Stimulated activated naive CD4-positive, alpha-beta T cell treated with Interleukin-2 at 50 U/mL for 16 hours (primary cell): ENCODE measurements at places on chromosomes 11 and 22.

- no peak for DNase-seq
These were observed 48.7 kb upstream of the RASD2 start for GRCh38 chr22:35491908-35492380.

- DNase-seq: no peak
These were observed 3.9 kb downstream of the GATD1 start for GRCh38 chr11:773425-773824.

DNA sequence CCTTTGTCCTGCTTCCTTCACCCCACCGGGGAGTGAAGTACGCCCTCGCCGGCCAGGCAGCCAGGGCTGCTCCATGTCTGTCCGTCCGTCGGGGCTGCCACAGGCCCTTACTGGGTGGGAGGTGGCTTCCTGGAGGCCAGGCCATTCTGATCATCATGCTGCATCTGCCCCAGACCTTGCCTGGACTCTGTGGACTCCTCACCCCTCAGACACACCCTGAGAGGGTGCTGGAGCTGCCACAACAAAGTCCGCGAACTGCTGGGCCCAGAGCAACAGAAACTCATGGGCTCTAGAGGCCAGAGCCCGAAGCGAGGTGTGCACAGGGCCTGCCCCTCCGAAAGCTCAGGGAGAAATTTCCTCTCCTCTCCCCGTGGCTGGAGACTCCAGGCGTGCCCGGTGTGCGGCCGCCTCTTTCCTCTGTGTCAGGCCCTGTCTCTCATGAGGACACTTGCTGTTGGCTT, 124.2 kb downstream of the KCNQ1OT1 start:
- no peak for DNase-seq

DNA sequence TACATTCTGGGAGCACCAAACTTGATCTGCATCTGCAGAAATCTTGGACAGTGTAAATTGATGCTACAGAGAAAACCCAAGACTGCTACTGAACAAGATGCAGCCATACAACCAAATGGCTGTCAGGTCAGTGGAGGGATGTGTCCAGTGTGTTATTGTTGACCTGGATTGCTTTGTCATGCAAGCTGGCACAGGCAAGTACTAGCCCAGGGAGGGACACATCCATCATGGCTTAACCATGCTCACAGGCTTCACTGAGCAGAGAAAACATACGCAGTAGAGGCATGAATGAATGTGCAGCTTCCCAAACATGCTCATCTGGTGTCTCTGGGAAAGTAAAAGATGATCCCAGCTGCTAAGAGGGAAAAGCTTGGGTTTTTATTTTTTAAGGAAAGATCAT, 93.6 kb downstream of the MTNR1B start:
- no peak for DNase-seq

GRCh38 chr11:67632175-67632981, 2.6 kb upstream of the NUDT8 start:
- DNase-seq: no peak

DNA sequence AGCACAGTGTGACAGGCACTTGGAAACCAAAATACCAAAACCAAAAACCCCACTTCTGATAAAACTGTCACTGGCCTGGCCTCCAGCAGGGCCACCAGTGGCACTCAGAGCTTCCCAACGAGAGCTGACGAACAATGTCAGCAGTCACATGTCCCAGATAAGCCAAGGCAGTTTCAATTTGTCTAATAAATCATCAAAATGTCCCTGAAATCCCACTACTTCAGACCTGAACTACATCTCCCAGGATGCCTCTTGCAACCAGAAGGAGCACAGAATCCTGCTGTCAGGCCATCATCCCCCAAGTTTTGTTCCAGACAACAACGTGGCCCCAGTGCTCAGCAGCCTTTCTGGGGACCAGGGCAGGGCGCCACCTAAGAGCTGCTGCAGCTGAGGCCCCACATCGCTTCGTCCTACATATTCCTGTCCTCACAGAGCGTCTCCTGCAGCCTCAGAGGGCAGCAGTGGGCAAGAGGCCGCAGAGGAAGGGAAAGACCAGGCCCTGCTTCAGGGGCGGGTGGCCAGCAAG, 25.1 kb downstream of the LRFN4 start:
- no peak for DNase-seq

GRCh38 chr22:23769321-23769965, 1.7 kb upstream of the CHCHD10 start:
- DNase-seq: no peak

GRCh38 chr11:47418454-47419259, 7.6 kb downstream of the PSMC3 start:
- no peak for DNase-seq

GRCh38 chr11:78784321-78785061, 209.8 kb upstream of the NARS2 start:
- no peak for DNase-seq

DNA sequence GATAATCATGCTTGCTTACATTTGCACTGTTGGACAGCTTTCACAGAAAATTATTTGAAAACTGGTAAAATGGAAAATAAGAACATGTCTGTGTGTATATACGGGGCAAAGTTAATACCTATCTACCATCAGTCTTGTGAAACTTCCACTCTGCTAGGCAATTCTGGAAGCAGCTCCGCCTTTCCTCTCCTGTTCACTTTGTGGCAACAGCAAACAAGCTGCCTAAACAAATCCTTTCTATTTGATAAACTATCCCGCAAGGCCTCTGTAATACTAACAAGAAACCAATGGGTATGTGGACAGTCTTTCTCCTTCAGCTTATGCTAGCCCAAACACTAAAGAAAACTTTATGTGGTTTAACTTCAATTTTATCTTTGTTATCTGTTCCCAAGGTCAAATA, 39.2 kb upstream of the RAPSN start:
- no peak for DNase-seq

- no peak for DNase-seq
These were observed 3.7 kb downstream of the POLR2L start for GRCh38 chr11:838441-839279.

GRCh38 chr22:35611200-35611890, 5.8 kb downstream of the MB start:
- no peak for DNase-seq

- DNase-seq: no peak
These were observed 300.5 kb downstream of the NTM start for GRCh38 chr11:131670876-131671275.

DNA sequence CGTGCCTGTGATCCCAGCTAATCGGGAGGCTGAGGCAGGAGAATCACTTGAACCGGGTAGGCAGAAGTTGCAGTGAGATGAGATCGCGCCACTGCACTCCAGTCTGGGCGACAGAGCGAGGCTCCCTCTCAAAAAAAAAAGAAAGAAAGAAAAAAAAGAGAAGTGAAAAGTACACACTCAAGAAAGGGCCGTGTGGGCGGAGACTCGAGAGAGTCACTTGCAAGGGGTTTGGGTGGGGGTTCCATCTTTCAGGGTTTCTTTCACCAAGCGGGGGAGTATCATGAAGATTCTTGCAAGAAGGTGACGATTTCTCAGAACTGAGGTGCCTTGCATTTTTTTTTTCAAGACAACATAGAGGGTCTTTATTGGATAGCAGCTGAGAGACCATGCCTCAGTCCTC, 4.0 kb upstream of the IFITM5 start:
- no peak for DNase-seq

GRCh38 chr22:46242076-46242475, 8.0 kb downstream of the CDPF1 start:
- DNase-seq: no peak

- DNase-seq: no peak
These were observed 256.9 kb upstream of the POU2AF2 start for GRCh38 chr11:110988671-110989070.

GRCh38 chr11:110069158-110069737, 23.9 kb upstream of the ZC3H12C start:
- DNase-seq: no peak

- no peak for DNase-seq
These were observed 12.1 kb downstream of the SLC25A1 start for GRCh38 chr22:19166421-19166820.

DNA sequence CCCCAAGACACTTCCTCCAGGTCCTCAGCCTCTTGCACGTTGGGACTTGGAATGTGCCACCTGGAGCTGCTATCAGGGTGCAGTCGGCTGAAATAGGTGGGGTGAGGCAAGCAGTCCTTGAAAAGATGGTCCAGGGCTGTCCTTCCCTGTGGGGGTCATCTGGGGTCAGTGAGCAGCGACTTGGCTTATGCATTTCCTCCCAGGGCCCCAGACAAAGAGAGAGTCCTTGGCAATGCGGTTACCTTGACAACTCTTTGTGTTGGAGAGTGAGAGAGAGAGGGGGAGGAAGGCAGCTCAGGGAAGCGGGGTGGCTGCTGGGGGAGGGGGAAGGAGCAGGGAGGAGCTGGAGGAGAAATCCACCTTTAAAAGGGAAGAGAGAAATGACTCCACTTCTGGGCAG, 93.8 kb downstream of the MIAT start:
- no peak for DNase-seq

- no peak for DNase-seq
These were observed 37.4 kb downstream of the SMC1B start for GRCh38 chr22:45376009-45376408.

GRCh38 chr11:102097186-102097585, 13.1 kb upstream of the YAP1 start:
- DNase-seq: no peak

DNA sequence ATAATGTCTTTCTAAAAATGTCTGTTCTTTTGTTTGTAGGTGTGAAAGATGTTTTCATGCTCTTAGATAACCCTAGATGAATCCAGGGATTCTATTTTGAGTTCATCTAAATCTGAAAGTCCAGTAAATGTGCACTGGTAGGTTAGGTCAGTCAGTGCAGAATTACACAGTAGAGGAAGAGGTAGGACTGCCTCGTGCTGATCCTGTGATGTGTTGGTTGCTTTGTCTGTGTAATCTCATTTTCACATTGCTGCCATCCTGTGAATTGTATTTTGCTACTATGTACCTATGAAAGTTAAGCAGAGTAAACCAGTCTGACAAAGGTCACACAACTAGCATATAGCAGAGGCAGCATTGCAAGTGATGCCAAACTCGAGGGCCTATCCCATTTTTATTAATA, 36.5 kb downstream of the ATXN10 start:
- DNase-seq: no peak

DNA sequence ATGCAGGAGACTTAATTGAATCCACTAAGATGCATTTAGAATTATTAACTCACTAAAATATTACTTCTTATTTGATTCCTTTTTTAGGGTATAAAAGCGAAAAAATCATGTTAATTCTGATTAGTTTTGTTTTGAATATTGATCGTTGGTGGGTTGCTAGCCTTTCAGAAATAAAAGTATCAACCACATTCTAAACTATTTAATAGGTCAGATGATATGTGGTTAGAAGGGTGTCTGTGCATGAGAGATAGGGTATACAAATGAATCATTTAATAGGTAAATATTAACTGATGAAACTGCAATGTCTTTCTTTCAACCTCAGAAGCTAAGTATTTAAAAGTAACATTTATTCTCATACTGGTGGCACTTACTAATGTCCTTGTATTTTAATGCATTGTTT, 515.1 kb downstream of the CNTN5 start:
- no peak for DNase-seq

GRCh38 chr11:44886790-44887140, 63.9 kb downstream of the TP53I11 start:
- DNase-seq: no peak

- DNase-seq: no peak
These were observed 25.1 kb upstream of the TPH1 start for GRCh38 chr11:18071098-18071705.

GRCh38 chr22:43475549-43476076, 63.8 kb downstream of the MPPED1 start:
- DNase-seq: no peak

GRCh38 chr11:2700415-2701211, 819 bp upstream of the KCNQ1OT1 start:
- peak; percentile 5 for DNase-seq

- DNase-seq: no peak
These were observed 171.5 kb downstream of the SNX19 start for GRCh38 chr11:130744794-130745193.

GRCh38 chr11:69524291-69524882, 42.9 kb downstream of the LINC01488 start:
- no peak for DNase-seq

- DNase-seq: no peak
These were observed 2.5 kb upstream of the LRRC74B start for GRCh38 chr22:21042978-21043859.

GRCh38 chr11:11866203-11866602, 24.4 kb downstream of the USP47 start:
- DNase-seq: no peak

DNA sequence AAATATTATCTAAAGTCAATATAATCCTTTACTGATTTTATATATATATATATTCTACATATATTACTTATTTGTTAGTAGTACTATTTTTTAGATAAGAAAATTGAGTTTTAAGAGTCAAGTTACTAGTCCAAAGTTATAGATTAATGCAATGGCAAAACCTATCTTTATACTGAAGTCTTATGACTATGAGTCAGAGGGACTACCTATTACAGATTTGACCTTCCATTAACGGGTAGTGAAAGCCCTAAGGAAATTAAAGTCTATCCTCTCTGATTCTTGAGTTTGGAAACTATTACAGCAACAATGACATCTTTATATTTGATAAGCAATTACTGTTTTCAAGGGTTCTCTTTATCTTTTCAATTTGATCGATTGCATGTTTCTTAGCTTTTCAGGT, 315.8 kb downstream of the CASP12 start:
- DNase-seq: no peak

GRCh38 chr22:26643418-26644100, 13.8 kb upstream of the MIAT start:
- DNase-seq: no peak

- no peak for DNase-seq
These were observed 15.9 kb downstream of the PRSS23 start for GRCh38 chr11:86816251-86816726.

DNA sequence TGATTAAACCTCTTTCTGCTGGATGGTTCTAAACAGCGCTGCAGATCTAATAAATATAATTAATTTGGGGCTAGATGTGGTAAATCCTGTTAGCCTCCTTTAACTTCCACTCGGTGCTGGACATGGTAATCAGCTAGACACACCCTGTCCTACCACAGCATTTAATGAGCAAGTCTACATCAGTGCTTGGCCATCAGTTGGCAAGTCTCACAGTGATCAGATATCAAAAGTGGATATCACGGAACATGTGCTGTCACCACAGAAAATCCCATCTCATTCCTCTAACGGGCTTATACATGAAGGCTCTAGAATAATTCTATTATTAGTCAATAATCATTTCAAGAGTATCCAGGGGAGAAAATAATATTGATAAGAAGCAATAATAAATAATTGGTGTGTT, 5.6 kb upstream of the USP28 start:
- no peak for DNase-seq

DNA sequence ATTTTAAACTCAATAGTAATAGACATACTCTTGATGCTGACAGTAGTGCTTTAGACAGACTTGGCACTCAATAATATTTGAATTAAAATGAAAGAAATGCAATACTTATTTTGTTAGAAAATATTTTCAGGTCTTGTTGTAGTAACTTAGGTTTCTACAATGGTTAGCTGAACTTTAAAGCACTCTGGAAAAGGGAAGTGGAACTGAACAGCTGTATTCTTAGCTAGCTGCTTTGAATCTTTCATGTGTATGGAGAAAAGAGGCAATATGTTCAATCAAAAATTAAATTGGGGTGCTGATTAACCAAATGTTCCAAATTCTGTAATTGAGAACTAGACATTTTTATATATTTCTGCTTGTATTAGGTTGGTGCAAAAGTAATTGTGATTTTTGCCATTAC, 517.9 kb upstream of the RAG2 start:
- no peak for DNase-seq

- DNase-seq: no peak
These were observed 17.9 kb upstream of the TENM4 start for GRCh38 chr11:79458709-79459108.
